Aorta (tissue), 5 donors: ENCODE measurements at places on chromosomes 13 and 19. TPM values are rescaled to one million over a fixed set of nuclear protein-coding genes. Genes with fewer than 3 reads are reported as not detected.

GRCh38 chr13:70829748-70830147 lies 721.5 kb upstream of the KLHL1 start:
- H3K27ac ChIP-seq = no peak overlapping the region
- H3K4me3 ChIP-seq = no peak overlapping the region
- no peak for DNase-seq
- H3K27me3 ChIP-seq = no peaks in the 10 kb centered on the region
- H3K4me1 ChIP-seq = no peaks in the 10 kb centered on the region
- no peaks in the 10 kb centered on the region for H3K36me3 ChIP-seq

- peaks cover 8% of the 10 kb centered on the region for H3K4me1 ChIP-seq
- no peak for DNase-seq
- no peaks in the 10 kb centered on the region for H3K27me3 ChIP-seq
Observed at GRCh38 chr13:97435323-97435722, 1.4 kb downstream of the RAP2A start.

Gene TTC9B
- total RNA-seq = not detected

Gene FGF21
- total RNA-seq = not detected
